ENCODE measurements at places on chromosomes 3 and 15. TPM values are rescaled to one million over a fixed set of nuclear protein-coding genes. Genes with fewer than 3 reads are reported as not detected.
A peak's percentile ranks its signal among the peaks of the same experiment; 100 is the strongest.

The ROPN1B gene
- polyA plus RNA-seq, result 0.19 TPM

The ONECUT1 gene
- not detected for polyA plus RNA-seq

The SLC51B gene
- 20.2 TPM for polyA plus RNA-seq

The HRH1 gene
- 1.4 TPM for polyA plus RNA-seq

GRCh38 chr3:139006051-139006716 is at the start of gene PRR23A:
TSS of gene PRR23A (minus strand) at chr3:139006268. CDS start at chr3:139006268, 0 bp downstream.
- H3K27ac ChIP-seq, result no peak within 1 kb of the TSS
- H3K4me3 ChIP-seq, result no peak within 1 kb of the TSS
- H3K27me3 ChIP-seq, result no peaks in the 10 kb centered on the region

- no peaks in the 10 kb centered on the region for H3K27me3 ChIP-seq
- peak; percentile 61 for DNase-seq
- peak overlapping the region; percentile 63 for H3K4me3 ChIP-seq
- no peaks in the 10 kb centered on the region for H3K36me3 ChIP-seq
- peak overlapping the region; percentile 86 for H3K27ac ChIP-seq
Measured at GRCh38 chr15:38073178-38073946, 138.9 kb downstream of the TMCO5A start.

DNA sequence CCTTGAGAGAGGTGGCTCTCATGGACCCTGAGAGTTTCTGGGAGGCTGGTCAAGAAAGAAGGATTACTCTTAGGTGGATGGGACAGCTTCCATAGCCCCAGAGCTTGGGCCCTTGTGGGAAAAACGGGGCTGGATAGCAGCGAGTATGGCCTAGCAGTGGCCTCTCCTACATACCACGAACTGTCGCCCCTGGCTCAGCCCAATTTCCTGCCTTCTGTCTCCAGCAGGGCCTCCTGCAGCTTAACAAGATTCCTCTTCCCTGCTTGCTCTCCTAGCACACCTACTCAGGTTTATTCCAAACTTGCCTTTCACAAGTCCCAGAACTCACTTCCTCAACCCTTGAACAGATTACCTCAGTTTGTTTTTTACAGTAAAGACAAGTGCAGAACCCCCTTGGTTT is 139.7 kb upstream of the TPM1 start:
- no peaks in the 10 kb centered on the region for H3K27me3 ChIP-seq
- no peak for DNase-seq
- H3K27ac ChIP-seq, result no peak overlapping the region
- H3K4me1 ChIP-seq, result peaks cover under 1% of the 10 kb centered on the region

The DUOXA1 gene
- 0.15 TPM for polyA plus RNA-seq

GRCh38 chr3:75171630-75172230 is 492.4 kb upstream of the FRG2C start:
- H3K36me3 ChIP-seq, result no peaks in the 10 kb centered on the region
- H3K27me3 ChIP-seq, result no peaks in the 10 kb centered on the region
- H3K4me3 ChIP-seq, result no peak overlapping the region
- no peaks in the 10 kb centered on the region for H3K4me1 ChIP-seq

The CCNB2 gene
- polyA plus RNA-seq, result 20.7 TPM

DNA sequence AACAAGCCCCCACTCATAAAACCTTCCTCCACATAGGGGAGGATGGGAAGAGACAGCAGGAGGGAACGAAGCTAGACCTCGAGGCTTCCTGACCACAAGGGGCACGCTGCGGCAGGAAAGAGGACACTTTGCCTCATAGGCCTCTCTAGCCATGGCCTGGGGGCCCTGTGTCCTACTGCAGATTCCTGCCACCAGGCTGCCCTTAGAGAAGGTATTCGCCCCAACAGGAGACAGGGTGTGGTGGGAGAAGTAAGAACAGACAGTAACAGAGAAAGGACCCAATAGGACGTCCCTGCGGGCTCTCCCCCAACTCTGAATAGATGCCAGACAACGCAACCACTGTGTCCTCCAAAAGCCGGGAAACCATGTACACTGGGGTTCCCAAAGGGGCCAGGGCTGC is 36.8 kb downstream of the ADCY5 start:
- peaks cover 67% of the 10 kb centered on the region for H3K4me1 ChIP-seq
- no peaks in the 10 kb centered on the region for H3K27me3 ChIP-seq
- H3K4me3 ChIP-seq, result no peak overlapping the region

- H3K27ac ChIP-seq, result no peak overlapping the region
- DNase-seq, result no peak
- H3K4me3 ChIP-seq, result no peak overlapping the region
- no peaks in the 10 kb centered on the region for H3K27me3 ChIP-seq
- H3K36me3 ChIP-seq, result no peaks in the 10 kb centered on the region
Measured at GRCh38 chr15:53446376-53446775, 313.1 kb downstream of the WDR72 start.

- H3K27me3 ChIP-seq, result peaks cover 38% of the 10 kb centered on the region
- H3K27ac ChIP-seq, result no peak overlapping the region
- H3K36me3 ChIP-seq, result no peaks in the 10 kb centered on the region
- no peak overlapping the region for H3K4me3 ChIP-seq
- peaks cover 7% of the 10 kb centered on the region for H3K4me1 ChIP-seq
- DNase-seq, result peak; percentile 72
Measured at GRCh38 chr15:31488437-31489204, 162.0 kb downstream of the KLF13 start.

The ROPN1 gene
- polyA plus RNA-seq, result 0.16 TPM

- peaks cover 14% of the 10 kb centered on the region for H3K27me3 ChIP-seq
- no peak overlapping the region for H3K27ac ChIP-seq
- DNase-seq, result no peak
- peaks cover 9% of the 10 kb centered on the region for H3K4me1 ChIP-seq
Measured at GRCh38 chr15:101131489-101132389, 120.1 kb downstream of the CHSY1 start.

DNA sequence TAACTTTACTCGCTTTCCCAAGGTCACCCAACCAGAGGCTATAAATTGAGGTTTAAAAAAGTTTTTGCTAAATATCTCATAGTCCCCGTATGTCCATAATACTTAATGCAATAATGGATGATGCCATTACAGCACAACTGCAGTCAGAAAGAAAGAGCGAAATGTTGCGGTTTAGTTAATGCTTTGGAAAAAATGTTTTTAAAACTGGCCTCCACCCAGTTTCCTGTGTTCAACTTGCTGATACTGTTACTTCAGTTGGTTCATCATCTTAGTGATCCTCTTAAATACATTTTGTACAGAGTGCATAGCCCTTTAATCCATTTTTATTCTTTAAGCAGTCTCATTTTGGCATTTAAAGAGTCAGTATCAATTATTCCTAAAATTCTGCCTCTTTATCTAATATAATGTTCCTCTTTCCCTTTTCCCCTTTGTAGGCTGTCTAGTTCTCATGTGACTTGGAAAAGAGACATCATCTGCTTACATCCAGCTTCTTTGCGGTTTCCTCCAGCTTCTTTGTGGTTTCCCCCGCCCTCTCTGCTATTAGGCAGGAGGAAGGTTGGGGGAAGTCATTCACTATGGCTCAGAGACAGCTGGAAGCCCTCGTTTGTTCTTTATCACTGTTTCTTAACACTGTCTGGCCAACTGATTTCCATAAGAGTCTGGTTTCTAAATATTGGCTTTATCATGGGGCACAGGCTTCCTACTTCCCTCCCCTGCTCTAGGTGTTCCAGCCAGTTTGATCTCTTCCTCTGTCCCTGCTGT is 154.3 kb downstream of the GOLIM4 start:
- no peak overlapping the region for H3K27ac ChIP-seq
- no peaks in the 10 kb centered on the region for H3K36me3 ChIP-seq
- no peaks in the 10 kb centered on the region for H3K27me3 ChIP-seq
- H3K4me3 ChIP-seq, result no peak overlapping the region

- no peaks in the 10 kb centered on the region for H3K4me1 ChIP-seq
- H3K36me3 ChIP-seq, result no peaks in the 10 kb centered on the region
- DNase-seq, result no peak
- no peak overlapping the region for H3K4me3 ChIP-seq
Measured at GRCh38 chr3:5231074-5231473, 43.6 kb downstream of the EDEM1 start.

- no peak overlapping the region for H3K4me3 ChIP-seq
- H3K36me3 ChIP-seq, result peaks cover 6% of the 10 kb centered on the region
- no peak for DNase-seq
- H3K4me1 ChIP-seq, result peaks cover 22% of the 10 kb centered on the region
Measured at GRCh38 chr15:40756938-40757337, 1.9 kb upstream of the RMDN3 start.

GRCh38 chr15:99565049-99565298 is 810 bp upstream of the MEF2A start:
- peak; percentile 58 for DNase-seq
- peak overlapping the region; percentile 80 for H3K27ac ChIP-seq
- peak overlapping the region; percentile 51 for H3K4me3 ChIP-seq
- H3K36me3 ChIP-seq, result no peaks in the 10 kb centered on the region
- no peaks in the 10 kb centered on the region for H3K27me3 ChIP-seq

DNA sequence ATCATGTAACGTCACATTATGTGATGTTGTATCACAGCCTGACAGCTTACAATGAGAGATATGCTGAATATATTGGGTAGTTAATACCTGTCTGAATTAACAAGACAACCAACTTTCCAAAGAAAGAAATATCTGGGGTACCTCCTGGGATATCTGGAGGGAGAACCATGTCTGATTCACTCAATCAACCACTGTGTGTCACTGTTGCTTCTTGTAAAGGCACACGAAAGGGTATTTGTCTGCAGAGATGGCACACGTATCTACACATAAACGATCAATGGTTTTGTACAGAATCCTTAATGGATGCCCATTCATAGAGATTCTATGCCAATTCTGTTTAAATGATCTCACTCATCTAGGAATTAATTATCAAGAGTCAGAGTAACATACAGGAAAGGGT is 252.1 kb upstream of the TMCO5A start:
- H3K4me3 ChIP-seq, result no peak overlapping the region
- DNase-seq, result peak; percentile 3
- no peaks in the 10 kb centered on the region for H3K4me1 ChIP-seq
- no peak overlapping the region for H3K27ac ChIP-seq
- H3K36me3 ChIP-seq, result no peaks in the 10 kb centered on the region

The BLM gene
- polyA plus RNA-seq, result 4.2 TPM

DNA sequence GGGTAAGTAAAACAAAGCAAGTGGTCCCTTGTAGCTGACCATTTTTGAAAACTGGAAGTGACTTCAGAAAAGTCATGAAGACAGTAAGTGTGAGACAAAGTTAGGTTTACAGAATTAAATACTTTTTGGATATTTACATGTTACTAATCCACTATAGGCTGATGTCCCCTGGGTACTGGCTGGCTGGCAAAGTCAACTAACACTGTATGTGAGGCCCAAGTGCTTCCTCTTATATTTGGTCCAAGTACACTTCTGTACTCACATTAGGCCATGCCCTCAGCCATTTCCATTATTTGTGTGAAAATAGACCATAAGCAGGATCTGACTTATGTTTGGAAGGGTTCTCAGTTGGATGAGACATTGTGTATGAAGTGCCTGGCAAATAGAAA is 5.5 kb upstream of the LEKR1 start:
- no peak overlapping the region for H3K27ac ChIP-seq
- no peaks in the 10 kb centered on the region for H3K36me3 ChIP-seq
- no peak overlapping the region for H3K4me3 ChIP-seq
- peaks cover 19% of the 10 kb centered on the region for H3K4me1 ChIP-seq

The CELF6 gene
- polyA plus RNA-seq, result 11.9 TPM

DNA sequence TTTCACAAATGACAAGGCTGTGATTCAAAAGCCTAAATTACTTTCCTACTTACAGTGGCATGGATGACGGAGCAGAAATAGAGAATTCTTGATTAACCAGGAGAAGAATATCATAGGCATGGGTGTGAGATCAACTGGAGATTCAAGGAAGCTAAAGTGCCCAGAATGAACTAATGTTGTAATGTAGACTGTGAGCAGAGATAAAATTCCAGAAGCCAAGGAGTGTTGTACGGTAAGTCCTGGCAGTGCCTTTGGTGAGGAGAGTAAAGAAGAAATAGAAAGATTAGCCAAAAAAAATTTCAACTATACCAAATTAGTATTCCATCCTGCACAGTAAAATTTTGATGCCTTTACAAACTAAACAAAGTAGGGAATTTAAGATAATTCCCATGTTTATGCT is 75.9 kb downstream of the ZBTB20 start:
- H3K36me3 ChIP-seq, result peaks cover 2% of the 10 kb centered on the region
- no peaks in the 10 kb centered on the region for H3K27me3 ChIP-seq
- DNase-seq, result no peak
- H3K4me1 ChIP-seq, result peaks cover 4% of the 10 kb centered on the region
- H3K27ac ChIP-seq, result no peak overlapping the region
- H3K4me3 ChIP-seq, result no peak overlapping the region

DNA sequence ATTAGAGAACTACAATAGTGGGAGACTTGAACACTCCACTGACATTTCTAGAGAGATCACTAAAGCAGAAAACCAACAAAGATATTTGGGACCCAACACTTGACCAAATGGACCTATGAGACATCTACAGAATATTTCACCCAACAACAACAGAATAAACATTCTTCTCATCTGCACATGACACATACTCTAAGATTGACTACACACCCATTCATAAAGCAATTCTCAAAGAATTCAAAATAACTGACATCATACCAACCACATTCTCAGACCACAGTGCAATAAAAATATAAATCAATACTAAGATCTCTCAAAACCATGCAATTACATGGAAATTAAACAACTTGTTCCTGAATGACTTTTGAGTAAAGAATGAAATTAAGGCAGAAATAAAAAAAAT is 473.7 kb downstream of the LPP start:
- no peak overlapping the region for H3K4me3 ChIP-seq
- H3K36me3 ChIP-seq, result no peaks in the 10 kb centered on the region
- no peak overlapping the region for H3K27ac ChIP-seq
- H3K27me3 ChIP-seq, result no peaks in the 10 kb centered on the region

The SPCS1 gene
- 166 TPM for polyA plus RNA-seq

- H3K4me1 ChIP-seq, result no peaks in the 10 kb centered on the region
- no peaks in the 10 kb centered on the region for H3K36me3 ChIP-seq
- H3K4me3 ChIP-seq, result no peak overlapping the region
- no peak for DNase-seq
- no peak overlapping the region for H3K27ac ChIP-seq
Measured at GRCh38 chr15:100011235-100011634, 278.0 kb upstream of the LYSMD4 start.

The RLBP1 gene
- polyA plus RNA-seq, result 2.8 TPM

DNA sequence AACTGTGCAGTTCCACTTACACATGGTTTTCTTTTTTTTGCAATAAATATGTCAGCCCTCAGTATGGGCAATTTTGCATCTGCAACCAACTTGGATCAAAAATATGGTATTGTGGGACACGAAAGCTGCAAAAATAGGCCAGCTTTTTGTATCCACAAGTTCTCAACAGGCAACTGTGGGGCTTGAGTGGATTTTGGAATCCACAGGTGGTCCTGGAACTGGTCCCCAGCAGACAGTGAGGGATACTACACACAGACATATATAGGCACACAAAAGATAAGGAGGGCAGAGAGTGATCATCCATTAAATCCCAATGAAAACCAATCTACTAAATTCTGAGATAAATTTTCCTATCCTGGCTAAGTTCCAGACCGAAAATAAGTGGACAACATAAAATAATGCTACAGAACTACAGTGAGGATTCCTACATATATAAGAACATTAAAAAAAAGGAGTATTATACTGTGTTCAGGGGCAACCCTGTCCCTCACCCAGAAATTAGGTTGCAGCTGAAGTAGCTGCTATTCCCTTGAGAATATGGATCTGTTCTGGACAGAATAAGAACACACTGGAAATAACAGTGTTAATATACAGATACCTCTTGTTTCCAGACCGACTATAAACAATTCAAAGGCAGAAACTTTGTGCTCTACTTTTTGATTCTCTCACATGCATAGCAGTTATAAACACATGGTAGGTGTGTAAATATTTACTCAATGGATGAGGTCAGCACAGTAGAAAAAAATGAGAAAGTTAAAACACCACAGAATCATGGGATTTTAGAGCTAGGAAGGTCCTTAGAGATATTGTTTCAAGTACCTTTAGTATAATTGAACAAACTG is 25.4 kb downstream of the DENND4A start:
- no peak overlapping the region for H3K27ac ChIP-seq
- no peaks in the 10 kb centered on the region for H3K27me3 ChIP-seq
- H3K4me3 ChIP-seq, result no peak overlapping the region
- no peaks in the 10 kb centered on the region for H3K36me3 ChIP-seq
- H3K4me1 ChIP-seq, result no peaks in the 10 kb centered on the region

The AADACL2 gene
- polyA plus RNA-seq, result 0.01 TPM

All from large intestine (tissue), 12 donors.